Fibroblast of the aortic adventitia (primary cell): ENCODE measurements at places on chromosomes 12 and 14. TPM values are rescaled to one million over a fixed set of nuclear protein-coding genes. Genes with fewer than 3 reads are reported as not detected.

DNA sequence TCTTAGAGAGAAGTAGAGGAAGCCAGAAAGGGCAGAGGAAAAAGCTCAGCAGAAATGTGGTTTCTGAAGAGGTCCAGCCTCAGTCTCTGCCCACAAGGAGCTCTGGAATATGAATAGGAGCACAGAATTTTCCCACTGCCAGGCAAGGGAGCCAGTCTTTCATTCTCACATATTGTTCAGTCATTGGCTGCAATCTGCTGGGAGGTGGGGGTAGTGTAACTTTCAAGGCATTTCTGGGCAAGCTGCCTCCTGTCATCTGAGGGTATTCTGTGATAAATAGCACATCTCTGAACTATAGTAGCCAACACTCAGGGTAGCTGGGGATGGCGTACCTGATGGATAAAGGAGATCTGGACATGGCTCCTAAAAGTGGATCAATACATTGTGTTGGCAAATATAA, 127.2 kb downstream of the LRRK2 start:
- DNase-seq = no peak

- DNase-seq = no peak
These were observed 96.8 kb downstream of the TTLL5 start for GRCh38 chr14:75757644-75758402.

Gene GZMH
- not detected in 2 replicates for total RNA-seq

DNA sequence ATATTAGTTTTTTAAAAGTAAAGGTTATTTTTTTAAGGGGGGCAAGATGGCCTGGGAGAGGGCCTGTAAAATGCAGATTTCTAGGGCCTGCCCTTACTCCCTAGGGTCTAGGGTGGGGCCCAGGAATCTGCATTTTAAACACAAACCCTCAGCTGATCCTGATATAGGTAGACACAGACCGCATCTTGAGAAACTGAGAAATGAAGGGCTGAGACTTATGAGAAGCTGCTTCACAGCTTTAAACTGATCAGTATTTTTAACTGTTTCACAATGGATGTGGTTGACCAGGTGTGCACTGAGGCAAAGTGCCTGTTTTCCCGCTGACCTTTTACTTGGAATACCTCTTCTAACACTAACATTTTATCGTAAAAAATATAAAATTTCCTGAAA, 84.0 kb downstream of the CCDC88C start:
- no peak for DNase-seq

Gene ADAMTS20
- total RNA-seq = not detected in 2 replicates
